ENCODE measurements at places on chromosomes 13 and 19. TPM values are rescaled to one million over a fixed set of nuclear protein-coding genes. Genes with fewer than 3 reads are reported as not detected.

- no peak for DNase-seq
These were observed 16.2 kb downstream of the RB1 start for GRCh38 chr13:48319531-48320398.

The SPC24 gene
- 1.8 TPM for total RNA-seq

The STX10 gene
- 65.3 TPM for total RNA-seq

The GFY gene
- not detected for total RNA-seq

The HNRNPM gene
- 146 TPM for total RNA-seq

The OLFM2 gene
- 11.9 TPM for total RNA-seq

Data from body of pancreas (tissue), 4 donors.